ENCODE measurements at places on chromosomes 11 and 22.

DNA sequence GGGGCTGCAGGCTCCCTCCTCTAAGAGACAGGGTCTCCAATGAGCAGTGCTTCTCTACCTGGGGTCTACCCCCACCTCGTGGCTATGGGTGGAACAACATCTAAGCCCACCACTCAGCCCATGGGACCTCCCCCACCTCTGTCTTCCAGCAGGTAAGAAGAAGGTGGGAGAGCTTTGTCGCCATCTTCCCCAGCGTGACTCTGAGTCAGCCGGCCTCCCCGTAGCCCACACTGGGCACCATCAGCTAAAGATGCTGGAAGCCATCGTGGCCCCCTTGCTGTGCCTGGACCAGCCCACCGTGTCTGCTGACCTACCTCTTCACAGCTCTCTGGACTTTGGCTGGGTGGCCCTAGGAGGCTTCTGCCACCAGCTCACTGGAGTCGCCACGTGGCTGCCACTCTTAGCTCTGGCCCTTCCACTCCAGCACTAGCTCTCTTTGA, 944 bp downstream of the C11orf86 start:
- DNase-seq: no peak

DNA sequence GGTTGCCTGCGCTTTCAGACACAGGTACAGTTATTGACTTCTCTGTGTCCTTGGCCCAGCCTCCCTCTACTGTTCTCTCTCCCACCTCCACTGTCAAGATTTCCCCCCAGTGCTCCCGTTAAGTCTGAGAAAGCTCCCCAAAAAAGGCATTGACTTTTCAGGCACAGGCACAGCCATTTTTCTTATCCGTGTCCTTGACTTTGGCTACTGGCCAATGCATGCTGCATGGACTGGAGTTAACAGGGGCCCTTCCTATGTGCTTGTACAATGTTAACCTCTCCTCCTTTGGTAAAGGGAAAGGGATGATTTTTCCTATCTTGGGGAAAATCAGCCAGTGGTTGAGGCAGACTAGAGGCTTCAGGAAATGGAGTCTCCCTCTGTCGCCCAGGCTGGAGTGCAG, 4.3 kb downstream of the APOL5 start:
- DNase-seq: no peak

GRCh38 chr11:130269326-130269943, 45.3 kb downstream of the ZBTB44 start:
- no peak for DNase-seq

GRCh38 chr11:133164986-133165385, 367.3 kb downstream of the OPCML start:
- no peak for DNase-seq

GRCh38 chr11:44506375-44507016, 59.0 kb upstream of the CD82 start:
- no peak for DNase-seq

- DNase-seq: no peak
Measured at GRCh38 chr22:49965091-49966040, 4.8 kb downstream of the PIM3 start.

Measured in cortex of kidney (tissue), 1 donor.